ENCODE measurements at places on chromosomes 3 and 15.

DNA sequence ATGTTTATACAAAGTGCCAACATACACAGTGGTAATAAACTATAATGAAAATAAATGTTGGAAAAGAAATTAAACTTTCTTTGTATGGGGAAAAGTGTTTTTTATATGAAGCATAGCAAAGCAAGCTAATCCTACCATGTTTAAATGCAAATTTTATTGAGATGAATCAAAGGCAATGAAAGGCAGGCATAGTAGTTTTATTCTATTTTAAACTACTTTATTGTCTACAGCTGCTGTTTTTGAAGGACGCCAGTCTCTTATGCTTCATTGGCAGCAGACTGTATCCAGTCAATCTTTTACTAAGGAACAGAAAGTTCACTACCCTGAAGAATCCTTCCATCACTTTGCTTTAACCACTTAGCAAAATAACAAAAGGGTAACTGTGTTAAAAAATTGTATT is 761.0 kb downstream of the ROBO2 start:
- no peak for DNase-seq

GRCh38 chr15:58724466-58724865 is 25.0 kb downstream of the ADAM10 start:
- peak; percentile 70 for DNase-seq

DNA sequence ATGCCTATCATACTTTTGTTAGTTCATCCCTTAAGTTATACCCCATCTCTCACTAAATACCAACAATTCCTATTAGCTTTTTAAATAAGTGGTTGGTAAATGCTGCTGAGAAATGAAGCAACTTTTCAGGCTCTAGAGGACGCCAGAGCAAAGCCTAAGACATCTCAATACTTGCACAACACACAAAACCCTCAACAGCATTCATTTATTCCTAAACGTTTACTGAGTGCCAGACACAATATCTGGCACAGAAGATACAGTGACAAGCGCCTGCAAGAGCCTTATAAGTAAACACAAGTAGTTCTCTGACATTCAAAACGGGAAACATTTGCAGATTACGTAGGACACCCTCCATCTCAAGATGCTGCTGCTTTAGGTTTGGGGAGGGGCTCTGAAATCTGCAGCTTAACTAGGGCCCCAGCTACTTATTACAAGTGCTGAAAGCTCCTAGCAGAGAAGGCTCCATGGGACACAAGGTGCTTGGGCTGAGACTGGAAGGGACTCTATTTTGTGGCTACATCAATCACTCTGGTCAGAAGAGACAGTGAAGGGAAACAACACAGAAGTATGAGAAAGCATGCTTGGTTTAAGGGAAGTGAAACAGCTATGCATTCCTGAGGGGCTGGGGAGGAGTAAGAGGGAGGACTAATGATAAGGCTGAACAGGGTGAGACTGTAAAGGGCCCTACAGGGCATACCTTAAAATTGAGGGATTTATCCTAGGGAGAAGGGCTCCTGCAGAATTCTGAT is 311.3 kb downstream of the PLCL2 start:
- DNase-seq, result peak; percentile 68

GRCh38 chr3:42173307-42173706 is 82.2 kb downstream of the TRAK1 start:
- DNase-seq, result no peak
